ENCODE measurements at places on chromosomes 5 and 9.
A peak's percentile ranks its signal among the peaks of the same experiment; 100 is the strongest.

DNA sequence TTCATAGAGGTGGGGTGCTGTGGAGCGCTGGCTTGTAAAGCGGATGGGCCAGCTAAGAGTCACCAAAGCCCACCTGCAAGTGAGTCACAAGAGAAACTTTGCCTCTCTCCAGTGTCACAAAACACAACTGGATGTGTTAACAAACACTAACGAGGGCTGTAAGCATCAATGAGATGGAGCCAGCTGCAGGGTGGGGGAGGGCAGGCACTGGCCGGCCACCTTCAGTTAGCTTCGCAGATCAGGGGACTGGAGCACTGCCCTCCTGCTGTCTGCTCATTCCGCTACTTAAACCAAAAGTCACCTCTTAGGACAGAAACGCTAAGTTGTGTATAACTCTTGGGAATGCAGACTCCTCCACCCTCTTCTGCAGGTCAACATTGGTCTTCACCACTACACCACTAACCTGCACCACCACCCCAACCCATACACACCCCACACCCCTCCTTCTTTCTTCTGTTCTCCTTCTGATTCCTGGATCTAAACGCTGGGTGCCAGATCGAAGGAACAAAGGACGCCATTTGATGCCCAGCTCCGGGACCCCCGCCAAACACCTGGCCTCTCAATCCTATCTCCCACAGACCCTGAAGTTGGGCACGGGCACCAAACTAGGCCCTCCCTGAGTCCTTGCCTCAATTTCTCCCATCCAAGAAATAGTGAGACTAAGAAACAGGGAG is 2.1 kb downstream of the ARSI start:
- no peaks in the 10 kb centered on the region for H3K36me3 ChIP-seq
- no peak overlapping the region for H3K27ac ChIP-seq
- no peak for DNase-seq
- no peaks in the 10 kb centered on the region for H3K27me3 ChIP-seq
- H3K4me1 ChIP-seq: no peaks in the 10 kb centered on the region

- H3K4me1 ChIP-seq: peaks cover 7% of the 10 kb centered on the region
- H3K36me3 ChIP-seq: no peaks in the 10 kb centered on the region
- no peak overlapping the region for H3K27ac ChIP-seq
- no peak overlapping the region for H3K4me3 ChIP-seq
- no peak for DNase-seq
- no peaks in the 10 kb centered on the region for H3K27me3 ChIP-seq
These were observed 7.2 kb upstream of the N4BP3 start for GRCh38 chr5:178106086-178106485.

- H3K27me3 ChIP-seq: no peaks in the 10 kb centered on the region
- H3K27ac ChIP-seq: no peak overlapping the region
- no peaks in the 10 kb centered on the region for H3K4me1 ChIP-seq
- H3K4me3 ChIP-seq: no peak overlapping the region
These were observed 54.6 kb upstream of the STXBP1 start for GRCh38 chr9:127557466-127557869.

- H3K27me3 ChIP-seq: no peaks in the 10 kb centered on the region
- H3K4me3 ChIP-seq: peak overlapping the region; percentile 22
- DNase-seq: peak; percentile 77
- peaks cover 45% of the 10 kb centered on the region for H3K4me1 ChIP-seq
- no peaks in the 10 kb centered on the region for H3K36me3 ChIP-seq
These were observed 134.4 kb downstream of the AOPEP start for GRCh38 chr9:94860678-94861588.
